ENCODE measurements at places on chromosomes 12 and 14.

GRCh38 chr14:103517174-103517566, 5.5 kb downstream of the CKB start:
- DNase-seq, result no peak

DNA sequence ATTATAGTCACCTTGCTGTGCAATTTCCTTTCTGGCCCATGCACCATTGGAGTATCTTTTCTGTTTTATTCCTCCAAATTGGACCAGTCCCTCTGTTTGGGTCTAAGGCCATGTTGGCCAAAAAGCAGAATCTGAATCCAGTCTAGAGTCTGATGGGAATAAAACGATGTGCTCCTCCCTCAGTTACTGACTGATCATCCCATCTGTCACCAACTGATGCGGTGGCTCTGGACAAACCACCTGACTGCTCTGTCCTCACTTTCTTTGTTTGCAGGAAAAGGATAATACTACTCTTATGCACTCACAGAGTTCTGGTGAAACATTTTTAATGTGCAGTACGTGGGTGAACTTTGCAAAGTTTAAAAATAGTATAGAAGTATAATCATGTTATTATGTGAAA, 120.2 kb upstream of the HIF1A start:
- no peak for DNase-seq

DNA sequence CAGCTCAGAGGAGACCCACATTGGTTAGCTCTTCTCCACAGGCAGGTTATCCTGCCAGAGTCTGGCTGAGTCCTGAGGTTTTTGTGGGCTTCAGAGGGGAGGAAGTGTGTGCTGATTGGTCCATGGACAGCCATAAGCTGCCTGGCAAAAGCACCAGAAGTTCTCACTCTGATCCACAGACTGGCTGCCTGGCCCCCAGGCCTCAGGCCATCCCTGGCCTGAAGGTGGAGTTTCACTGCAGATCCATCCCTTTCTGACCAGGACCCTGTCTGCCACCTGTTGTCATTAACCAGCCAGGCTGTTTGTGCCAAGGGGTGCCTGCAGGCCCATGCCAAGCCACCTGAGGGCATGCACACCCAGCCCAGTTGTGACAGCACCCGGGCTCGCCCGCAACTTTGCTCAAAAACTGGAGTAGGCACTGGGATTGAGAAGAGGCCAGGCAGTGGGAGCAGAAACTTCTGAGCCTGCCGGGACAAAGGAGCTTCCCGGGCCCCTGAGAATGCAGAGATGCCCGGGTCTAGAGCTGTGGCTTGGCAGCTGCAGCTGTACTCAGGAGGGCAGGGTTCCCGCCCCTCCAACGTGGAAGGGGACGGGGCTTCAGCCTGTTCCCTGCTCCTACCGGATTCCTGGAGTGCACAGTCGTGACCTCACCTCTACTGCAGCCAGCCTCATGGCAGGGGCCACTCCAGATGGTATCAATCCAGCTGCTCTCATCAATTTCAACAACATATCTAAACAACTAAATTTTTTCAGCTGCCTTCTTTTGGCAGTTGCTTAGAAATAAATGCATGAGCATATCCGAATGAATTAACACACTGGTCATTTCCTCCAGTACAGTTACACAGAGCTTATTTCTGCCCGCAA, 1277.3 kb downstream of the SLC16A7 start:
- DNase-seq, result no peak

DNA sequence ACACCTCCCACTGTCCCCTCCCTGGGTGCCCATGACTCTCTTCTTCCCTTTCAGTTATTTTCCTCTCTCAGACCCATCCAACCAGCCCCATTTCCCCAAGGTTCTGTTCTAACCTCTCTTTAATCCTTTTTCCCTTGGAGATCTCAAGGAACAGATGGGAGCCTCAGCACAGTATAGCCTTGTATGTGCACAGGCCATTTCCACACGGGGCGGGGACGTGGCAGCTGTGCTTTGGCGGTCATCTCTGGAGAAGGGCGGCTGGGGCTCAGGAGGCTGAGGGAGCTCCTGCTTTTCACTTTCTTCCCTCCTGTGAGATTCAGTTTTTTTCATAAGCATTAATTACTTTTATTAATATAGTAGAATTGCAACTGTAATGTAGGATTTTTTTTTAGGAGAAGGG, 212.2 kb downstream of the ZFP36L1 start:
- DNase-seq, result no peak

- DNase-seq, result no peak
These were observed 22.6 kb upstream of the AMIGO2 start for GRCh38 chr12:47102406-47102805.

- DNase-seq, result no peak
These were observed 20.1 kb downstream of the ATP6V0A2 start for GRCh38 chr12:123732251-123732650.
